Fibroblast of skin of scalp (primary cell): ENCODE measurements at places on chromosomes 1 and 21.

GRCh38 chr1:182315167-182315556 lies 76.4 kb downstream of the GLUL start:
- DNase-seq, result no peak

- no peak for DNase-seq
Observed at GRCh38 chr1:228273720-228274451, 66.0 kb downstream of the OBSCN start.

DNA sequence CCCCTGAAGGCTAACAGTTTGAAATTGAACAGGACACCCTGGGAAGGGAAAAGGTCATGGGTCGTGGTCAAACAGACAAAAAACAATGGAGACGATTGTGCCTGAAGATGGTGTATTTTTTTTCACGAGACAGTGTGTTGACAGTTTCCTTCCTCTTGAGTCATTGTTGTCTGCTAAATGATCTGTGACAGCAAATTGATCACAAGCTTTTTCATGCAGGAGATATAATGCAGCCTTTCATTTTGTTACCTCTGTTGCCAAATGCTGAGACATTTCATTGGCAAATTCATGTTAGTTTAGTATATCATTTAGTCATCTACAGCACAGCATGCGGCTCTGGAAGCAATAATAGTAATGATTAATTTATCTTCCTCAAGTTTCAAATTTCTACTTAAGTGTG lies 27.7 kb downstream of the UBE2U start:
- no peak for DNase-seq

DNA sequence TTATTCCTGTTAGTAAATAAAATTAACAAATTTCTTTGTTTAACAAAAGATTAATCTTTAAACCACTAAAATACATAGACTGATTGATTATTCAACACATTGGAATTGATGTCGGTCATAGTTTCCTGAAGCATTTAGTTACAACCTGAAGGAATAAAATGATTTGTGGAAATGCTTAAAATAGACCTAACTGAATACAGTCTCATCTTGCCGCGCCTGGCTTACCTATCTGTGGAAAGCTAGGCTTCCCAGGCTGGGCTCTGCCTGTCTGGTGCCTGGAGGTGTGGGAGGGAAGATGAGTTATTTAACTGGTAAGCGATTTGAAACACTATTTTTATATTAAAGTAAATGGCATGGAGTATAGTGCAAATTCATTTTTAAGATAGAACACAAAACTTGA lies 10.2 kb downstream of the RHOU start:
- no peak for DNase-seq

- peak; percentile 39 for DNase-seq
Observed at GRCh38 chr1:8217011-8217711, 100.8 kb upstream of the SLC45A1 start.

GRCh38 chr1:205435578-205436573 lies 14.0 kb upstream of the LEMD1 start:
- DNase-seq, result no peak

GRCh38 chr1:182777386-182777785 lies 12.2 kb upstream of the NPL start:
- no peak for DNase-seq

GRCh38 chr21:34996304-34997101 lies 52.6 kb downstream of the RUNX1 start:
- DNase-seq, result peak; percentile 61

- DNase-seq, result no peak
Observed at GRCh38 chr1:151825204-151825603, 6.4 kb downstream of the RORC start.

DNA sequence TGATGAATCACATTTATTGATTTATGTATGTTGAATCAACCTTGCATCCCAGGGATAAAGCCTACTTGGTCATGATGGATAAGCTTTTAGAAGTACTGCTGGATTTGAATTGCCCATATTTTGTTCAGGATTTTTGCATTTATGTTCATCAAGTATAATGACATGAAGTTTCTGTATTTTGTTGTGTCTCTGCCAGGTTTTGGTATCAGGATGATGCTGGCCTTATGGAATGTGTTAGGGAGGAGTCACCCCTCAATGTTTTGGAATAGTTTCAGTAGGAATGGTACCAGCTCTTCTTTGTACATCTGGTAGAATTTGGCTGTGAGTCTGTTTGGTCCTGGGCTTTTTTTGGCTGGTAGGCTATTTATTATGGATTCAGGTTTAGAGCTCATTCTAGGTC lies 1643.1 kb upstream of the B3GALT2 start:
- peak; percentile 18 for DNase-seq

DNA sequence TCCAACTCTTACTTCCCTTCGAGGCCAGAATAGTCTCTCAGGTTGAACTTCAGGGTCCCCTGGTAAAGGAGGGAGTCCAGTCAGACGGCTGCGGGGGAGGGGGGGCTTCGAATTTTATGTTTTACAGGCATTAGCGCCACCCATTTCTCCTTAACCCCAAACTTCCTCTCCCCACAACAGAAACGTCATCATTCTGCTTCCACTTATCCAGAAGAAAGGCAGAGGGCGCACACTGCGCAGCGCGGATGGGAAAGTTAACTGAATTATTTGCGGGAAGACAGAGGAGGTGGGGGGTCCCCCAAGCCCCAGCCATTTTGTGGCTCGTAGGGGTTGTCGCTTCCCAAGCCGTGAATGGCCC lies 529 bp upstream of the PRMT2 start:
- peak; percentile 93 for DNase-seq

GRCh38 chr21:39048574-39048973 lies 134.7 kb downstream of the PSMG1 start:
- DNase-seq, result peak; percentile 79

GRCh38 chr1:114054148-114054547 lies 74.9 kb downstream of the OLFML3 start:
- no peak for DNase-seq

DNA sequence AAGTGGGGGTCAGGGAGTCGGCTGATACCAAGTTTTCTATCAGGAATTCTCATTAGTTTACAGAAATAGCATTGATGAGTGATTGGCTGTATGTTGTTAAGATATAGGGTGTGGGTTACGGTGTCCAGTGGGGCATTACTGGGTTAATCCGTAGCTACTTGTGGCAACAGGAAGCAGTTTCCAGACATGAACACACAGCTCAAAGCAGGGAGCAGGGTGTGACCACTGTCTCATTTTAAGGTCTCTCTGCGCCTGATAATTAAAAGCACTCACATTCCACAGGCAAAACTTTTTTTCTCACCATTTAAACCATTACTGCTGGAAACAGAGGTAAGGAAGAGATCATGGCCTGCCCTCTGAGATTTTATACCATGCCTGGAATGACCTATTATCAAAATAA lies 114.9 kb downstream of the SIK1 start:
- no peak for DNase-seq

DNA sequence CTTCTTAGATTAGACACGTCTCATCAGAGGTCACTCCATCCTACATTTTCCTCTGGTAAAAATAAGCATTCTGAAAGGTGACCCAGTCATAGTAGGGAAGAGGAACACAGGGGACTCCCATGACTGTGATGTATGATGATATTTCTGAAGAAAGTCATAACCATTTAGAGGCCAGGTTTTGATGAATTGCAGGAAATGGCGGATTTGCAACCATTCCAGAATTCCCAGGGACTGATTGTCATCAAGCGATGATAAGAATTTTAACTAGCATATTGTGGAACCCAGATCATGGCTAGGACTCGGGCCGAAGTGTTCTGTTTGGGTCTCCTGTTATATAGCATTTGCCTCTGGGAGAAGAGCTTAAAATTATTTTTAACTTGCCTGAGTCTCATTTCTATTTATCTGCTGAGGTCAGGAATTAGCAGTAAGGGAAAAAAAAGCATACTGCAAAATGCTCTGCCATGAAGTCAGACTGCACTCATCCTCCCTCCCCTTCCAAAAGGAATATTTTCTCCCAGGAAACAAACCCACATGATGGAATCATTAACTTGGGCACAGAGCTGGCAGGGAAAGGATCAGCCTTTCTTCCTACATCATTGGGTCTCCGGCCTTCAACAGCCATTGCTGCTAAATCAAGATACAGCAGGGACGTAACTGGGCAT lies 286.7 kb downstream of the HLX start:
- DNase-seq, result peak; percentile 56

DNA sequence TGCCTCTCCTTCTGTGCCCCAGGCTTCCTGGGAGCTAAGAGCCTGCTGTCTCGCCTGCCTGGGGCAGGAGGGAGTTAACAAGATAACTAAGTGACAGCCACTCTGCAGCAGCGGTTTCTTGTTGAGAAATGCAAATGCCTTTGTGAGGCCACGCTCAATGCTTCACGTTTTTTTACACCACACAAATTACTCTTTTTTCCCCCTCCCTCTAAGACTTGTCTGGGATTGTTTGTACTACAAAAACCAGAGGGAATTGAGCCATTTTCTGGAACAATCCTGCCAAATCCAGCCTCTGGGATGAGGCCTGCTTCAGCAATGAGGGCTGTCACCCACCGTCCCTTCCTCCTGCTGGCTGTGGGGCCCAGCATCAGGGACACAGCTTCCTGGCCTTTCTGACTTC lies 119.6 kb downstream of the ACTL8 start:
- DNase-seq, result peak; percentile 98

GRCh38 chr1:48292706-48293105 lies 70.2 kb downstream of the SLC5A9 start:
- DNase-seq, result no peak

GRCh38 chr1:6770751-6771440 lies 14.4 kb upstream of the CAMTA1 start:
- DNase-seq, result peak; percentile 59

GRCh38 chr1:56403321-56403720 lies 176.0 kb downstream of the PLPP3 start:
- DNase-seq, result no peak

GRCh38 chr1:203528063-203528462 lies 34.1 kb downstream of the OPTC start:
- DNase-seq, result no peak

GRCh38 chr1:193415256-193415655 lies 228.8 kb upstream of the B3GALT2 start:
- no peak for DNase-seq

DNA sequence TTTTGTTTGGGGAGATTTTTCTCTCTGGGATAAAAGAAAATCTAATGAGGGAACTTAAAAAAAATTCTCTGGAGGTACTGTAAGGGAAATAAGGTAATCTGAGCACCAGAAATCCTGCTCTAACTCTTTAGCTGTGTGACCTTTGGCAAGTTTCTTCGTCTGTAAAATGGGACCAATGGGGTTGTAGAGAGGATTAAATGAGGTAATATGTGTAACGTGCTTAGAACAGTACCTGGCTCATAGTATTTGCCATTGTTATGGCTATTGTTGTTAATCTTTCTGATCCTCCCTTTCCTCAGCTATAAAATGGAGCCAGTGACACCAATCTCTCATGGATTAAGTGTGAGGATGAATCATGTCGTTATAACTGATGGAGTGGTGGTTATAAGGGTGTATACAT lies 845 bp upstream of the KLHDC8A start:
- DNase-seq, result no peak

DNA sequence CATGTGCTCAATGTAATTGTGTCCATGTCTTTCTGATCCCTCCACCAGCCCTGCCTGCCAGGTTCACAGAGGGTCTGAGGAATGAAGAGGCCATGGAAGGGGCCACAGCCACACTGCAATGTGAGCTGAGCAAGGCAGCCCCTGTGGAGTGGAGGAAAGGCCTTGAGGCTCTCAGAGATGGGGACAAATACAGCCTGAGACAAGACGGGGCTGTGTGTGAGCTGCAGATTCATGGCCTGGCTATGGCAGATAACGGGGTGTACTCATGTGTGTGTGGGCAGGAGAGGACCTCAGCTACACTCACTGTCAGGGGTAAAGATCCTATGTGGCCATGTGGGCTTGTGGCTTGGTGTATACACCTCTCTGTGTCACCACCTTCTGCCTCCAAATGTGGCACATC lies 91.4 kb downstream of the OBSCN start:
- no peak for DNase-seq

DNA sequence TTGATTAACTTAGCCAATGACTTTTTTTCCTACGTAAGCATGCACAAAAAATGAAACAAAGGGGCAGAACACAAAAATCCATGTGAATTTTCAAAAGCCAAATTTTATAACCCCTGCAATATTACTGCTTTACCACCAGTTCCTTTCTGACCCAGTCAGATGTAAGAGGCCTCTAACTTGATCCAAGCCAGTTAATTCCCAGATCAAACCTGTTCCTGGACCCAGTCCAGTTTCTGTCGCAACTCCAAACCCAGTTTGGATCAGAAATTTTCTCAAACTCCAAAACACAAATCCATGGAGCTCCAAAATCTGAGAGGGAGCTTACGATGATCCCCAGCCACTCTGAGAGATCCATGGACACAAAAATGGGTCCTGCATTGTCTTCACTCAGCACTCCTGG lies 7.8 kb upstream of the ZYG11A start:
- no peak for DNase-seq

- peak; percentile 65 for DNase-seq
Observed at GRCh38 chr1:33392639-33393038, 38.3 kb downstream of the PHC2 start.

DNA sequence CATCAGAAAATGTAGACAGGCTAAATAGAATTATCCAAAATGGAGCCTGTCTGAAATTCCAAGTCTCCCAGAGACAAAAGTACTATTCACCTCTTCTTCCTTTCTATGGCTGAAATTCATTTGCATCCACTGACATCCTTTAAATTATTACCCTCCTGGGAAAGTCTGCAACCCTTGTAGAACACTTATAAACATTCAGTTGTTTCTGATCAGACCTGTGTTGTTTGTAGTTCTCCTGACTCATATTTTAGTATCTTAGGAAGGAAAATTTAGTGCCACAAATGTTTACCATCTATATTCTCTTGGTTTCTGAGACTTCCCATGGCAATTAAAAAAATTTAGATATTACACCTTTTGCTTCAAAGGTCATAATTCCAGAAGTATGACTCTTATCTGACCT lies 69.6 kb upstream of the C1orf105 start:
- DNase-seq, result no peak

- peak; percentile 15 for DNase-seq
Observed at GRCh38 chr1:221530791-221531190, 211.1 kb downstream of the DUSP10 start.

DNA sequence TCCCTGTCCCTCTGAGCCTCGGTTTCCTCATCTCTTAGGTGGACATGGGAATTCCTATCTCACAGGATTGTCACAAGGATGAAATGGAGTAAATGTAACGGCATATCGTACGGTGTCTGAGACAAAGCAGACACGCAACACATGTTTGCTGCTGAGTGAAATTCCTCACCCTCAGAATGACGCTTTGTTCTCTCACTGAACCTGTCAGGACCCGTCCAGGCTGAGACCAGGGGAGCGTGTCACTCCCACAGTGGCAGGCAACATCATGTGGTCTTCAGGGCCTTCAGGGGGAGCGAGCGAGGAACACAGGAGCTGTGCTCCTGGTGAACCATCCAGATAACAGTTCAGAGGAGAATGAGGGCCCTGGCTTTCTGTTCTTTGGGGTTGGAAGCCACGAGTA lies 74.2 kb downstream of the TOMM20 start:
- DNase-seq, result no peak

- peak; percentile 39 for DNase-seq
Observed at GRCh38 chr21:25501996-25502665, 105.2 kb downstream of the MRPL39 start.

GRCh38 chr1:47577303-47578025 lies 139.6 kb downstream of the FOXD2 start:
- DNase-seq, result no peak
